ENCODE measurements at places on chromosomes 16 and 17. TPM values are rescaled to one million over a fixed set of nuclear protein-coding genes. Genes with fewer than 3 reads are reported as not detected.

GRCh38 chr16:79264237-79265109, 336.1 kb downstream of the MAF start:
- H3K36me3 ChIP-seq, result no peaks in the 10 kb centered on the region
- no peak overlapping the region for H3K4me3 ChIP-seq
- peaks cover 6% of the 10 kb centered on the region for H3K4me1 ChIP-seq
- H3K27me3 ChIP-seq, result no peaks in the 10 kb centered on the region

- H3K4me1 ChIP-seq, result peaks cover 4% of the 10 kb centered on the region
- H3K36me3 ChIP-seq, result no peaks in the 10 kb centered on the region
- no peaks in the 10 kb centered on the region for H3K27me3 ChIP-seq
- H3K4me3 ChIP-seq, result no peak overlapping the region
- peak; percentile 66 for DNase-seq
These were observed 28.4 kb upstream of the EMP2 start for GRCh38 chr16:10608687-10609401.

DNA sequence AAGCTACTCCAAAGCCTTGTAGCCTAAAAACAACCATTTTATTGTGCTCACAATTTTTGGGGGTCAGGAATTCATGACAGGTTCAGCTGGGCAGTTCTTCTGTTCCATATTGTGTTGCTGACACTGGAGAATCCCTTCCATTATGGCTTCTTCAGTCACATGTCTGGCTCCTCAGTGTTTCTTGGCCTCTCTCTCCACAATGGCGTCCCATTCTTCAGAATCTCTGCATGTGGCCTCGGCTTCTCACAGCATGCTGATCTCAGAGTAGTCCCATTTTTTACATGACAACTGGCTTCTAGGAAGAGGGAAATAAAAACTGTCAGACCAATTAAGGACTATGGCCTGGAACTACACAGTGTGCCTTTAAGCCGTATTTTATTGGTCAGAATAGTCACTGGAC, 49.7 kb downstream of the NF1 start:
- H3K27ac ChIP-seq, result no peak overlapping the region
- H3K36me3 ChIP-seq, result no peaks in the 10 kb centered on the region
- H3K27me3 ChIP-seq, result no peaks in the 10 kb centered on the region
- no peak overlapping the region for H3K4me3 ChIP-seq
- H3K4me1 ChIP-seq, result no peaks in the 10 kb centered on the region

DNA sequence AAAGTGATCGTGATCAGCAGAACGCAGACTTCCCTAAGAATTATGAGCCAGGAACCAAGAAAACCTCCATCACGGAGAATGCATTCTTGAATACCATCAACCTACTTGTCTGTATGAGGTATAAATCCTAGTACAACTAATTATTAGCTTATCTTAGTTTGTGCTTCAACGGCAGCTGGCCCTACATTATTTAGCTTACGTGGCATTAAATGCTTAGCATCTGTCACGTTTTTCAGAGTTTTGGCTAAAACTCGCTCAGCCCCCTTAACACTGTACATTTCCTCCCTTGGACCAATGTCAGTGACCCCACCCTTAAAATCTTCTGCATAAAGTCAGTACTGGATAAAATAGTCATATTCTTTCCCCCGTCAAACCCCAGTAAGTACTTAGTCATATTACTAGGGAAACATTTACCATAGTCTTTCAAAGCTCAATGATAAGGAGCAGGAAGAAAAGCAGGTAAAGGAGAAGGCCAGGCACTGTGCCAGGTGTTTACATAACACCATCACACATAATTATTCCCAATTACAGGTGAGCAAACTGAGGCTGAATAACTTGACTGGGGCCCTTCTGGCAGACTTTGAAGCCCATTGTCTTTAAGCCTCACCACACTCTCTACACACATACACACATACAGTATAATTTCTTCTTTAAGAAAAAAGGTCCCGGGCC, 16.6 kb upstream of the TXNDC11 start:
- peaks cover 94% of the 10 kb centered on the region for H3K36me3 ChIP-seq
- peaks cover 17% of the 10 kb centered on the region for H3K4me1 ChIP-seq
- no peak overlapping the region for H3K27ac ChIP-seq
- DNase-seq, result no peak
- H3K4me3 ChIP-seq, result no peak overlapping the region

- H3K27me3 ChIP-seq, result no peaks in the 10 kb centered on the region
- no peak for DNase-seq
- no peak overlapping the region for H3K4me3 ChIP-seq
These were observed 1.9 kb downstream of the PRRT2 start for GRCh38 chr16:29813644-29814562.

- H3K27me3 ChIP-seq, result no peaks in the 10 kb centered on the region
- peaks cover 26% of the 10 kb centered on the region for H3K4me1 ChIP-seq
- H3K36me3 ChIP-seq, result no peaks in the 10 kb centered on the region
- no peak overlapping the region for H3K4me3 ChIP-seq
- no peak for DNase-seq
These were observed 21.5 kb downstream of the SMTNL2 start for GRCh38 chr17:4605826-4606225.

The TTYH2 gene
- total RNA-seq, result 7.4 TPM

DNA sequence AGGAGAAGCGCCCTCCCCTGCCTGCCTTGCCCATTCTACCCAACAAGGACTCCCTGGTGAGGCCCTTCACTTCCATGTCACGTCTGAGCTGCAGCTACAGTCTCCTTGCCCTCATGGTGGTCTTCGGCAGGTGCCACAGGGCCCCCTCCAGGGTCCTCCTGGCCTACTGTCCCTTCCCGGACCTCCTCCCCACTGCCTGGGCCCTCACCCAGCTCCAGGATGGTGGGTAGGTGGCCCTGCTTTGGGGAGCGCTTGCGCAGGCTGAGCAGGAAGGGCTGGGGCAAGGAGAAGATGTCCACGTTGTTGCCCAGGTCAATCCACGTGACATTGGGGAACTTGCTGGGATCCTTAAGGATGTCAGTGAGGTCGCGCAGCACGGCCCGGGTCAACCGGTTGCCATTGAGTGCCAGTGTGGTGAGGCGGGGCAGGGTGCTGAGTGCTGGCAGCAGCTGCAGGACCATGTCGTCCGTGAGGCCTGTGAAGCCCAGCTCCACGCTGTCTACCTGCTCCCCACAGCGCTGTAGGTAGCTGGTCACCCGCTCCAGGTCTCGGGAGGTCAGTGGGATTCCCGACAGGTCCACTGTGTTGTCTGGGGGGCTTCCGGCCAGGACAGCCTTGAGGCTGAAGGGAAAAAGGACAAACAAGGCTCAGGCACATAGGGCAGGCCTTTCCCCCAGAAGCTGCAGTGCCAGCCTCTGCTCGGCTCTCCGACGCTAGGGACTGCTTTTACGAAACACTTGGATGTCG, 28.3 kb downstream of the TRPV2 start:
- H3K27me3 ChIP-seq, result no peaks in the 10 kb centered on the region
- H3K4me1 ChIP-seq, result peaks cover 31% of the 10 kb centered on the region
- H3K27ac ChIP-seq, result no peak overlapping the region
- peaks cover 73% of the 10 kb centered on the region for H3K36me3 ChIP-seq
- DNase-seq, result no peak
- H3K4me3 ChIP-seq, result no peak overlapping the region

The TRAP1 gene
- 67.0 TPM for total RNA-seq

The FA2H gene
- 2.1 TPM for total RNA-seq

- H3K4me1 ChIP-seq, result no peaks in the 10 kb centered on the region
- DNase-seq, result no peak
- H3K27me3 ChIP-seq, result no peaks in the 10 kb centered on the region
- H3K4me3 ChIP-seq, result no peak overlapping the region
- H3K27ac ChIP-seq, result no peak overlapping the region
- peaks cover 100% of the 10 kb centered on the region for H3K36me3 ChIP-seq
These were observed 18.6 kb downstream of the SETD6 start for GRCh38 chr16:58533751-58534470.

DNA sequence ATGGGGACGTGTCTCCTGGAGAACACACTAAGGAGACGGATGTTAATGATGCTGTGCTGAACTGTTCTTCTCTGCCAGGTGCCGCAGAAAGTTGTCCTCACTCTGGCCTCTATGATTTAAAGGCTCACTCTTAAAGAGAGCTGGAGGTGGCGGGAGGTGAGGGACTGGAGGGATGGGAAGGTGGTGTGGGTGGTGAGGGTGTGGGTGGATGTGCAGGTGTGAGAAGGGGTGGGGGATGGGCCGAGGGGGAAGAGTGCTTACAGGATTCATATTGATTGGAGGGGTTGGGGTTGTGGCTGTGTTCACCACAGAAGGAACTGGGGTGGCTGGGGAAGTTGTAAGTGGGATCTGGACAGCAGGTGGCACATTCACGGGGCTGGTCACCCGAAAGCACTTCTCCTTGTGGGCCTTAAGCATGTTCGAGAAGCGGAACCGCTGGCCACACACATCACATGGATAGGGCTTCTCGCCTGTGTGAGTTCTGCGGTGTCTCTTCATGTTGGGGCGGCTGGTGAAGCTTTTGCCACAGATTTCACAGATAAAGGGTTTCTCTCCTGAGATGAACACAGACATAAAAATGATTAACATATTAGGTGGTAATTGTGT, 63.6 kb downstream of the ZNF652 start:
- H3K27me3 ChIP-seq, result no peaks in the 10 kb centered on the region
- H3K36me3 ChIP-seq, result peaks cover 23% of the 10 kb centered on the region
- no peak overlapping the region for H3K4me3 ChIP-seq
- H3K4me1 ChIP-seq, result no peaks in the 10 kb centered on the region

DNA sequence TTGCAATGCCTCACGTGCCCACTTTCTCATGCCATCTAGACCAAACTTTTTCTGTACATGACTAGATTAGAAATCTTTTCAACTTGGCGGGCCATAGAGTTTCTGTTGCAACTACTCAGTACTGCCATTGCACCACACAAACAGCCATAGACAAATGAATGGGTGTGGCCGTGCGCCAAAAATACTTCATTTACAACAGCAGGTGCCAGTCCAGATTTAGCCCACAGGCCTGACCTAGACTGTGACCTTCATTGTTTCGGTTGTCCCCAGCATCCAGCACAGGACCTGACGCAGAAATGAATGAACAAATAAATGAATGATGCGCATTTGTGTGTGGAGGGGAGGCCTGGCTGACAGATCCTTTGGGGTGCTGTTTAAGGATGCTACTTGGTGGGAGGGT, 14.3 kb upstream of the PDK2 start:
- H3K36me3 ChIP-seq, result peaks cover 80% of the 10 kb centered on the region
- DNase-seq, result no peak
- H3K27ac ChIP-seq, result no peak overlapping the region

The CCL7 gene
- total RNA-seq, result not detected

DNA sequence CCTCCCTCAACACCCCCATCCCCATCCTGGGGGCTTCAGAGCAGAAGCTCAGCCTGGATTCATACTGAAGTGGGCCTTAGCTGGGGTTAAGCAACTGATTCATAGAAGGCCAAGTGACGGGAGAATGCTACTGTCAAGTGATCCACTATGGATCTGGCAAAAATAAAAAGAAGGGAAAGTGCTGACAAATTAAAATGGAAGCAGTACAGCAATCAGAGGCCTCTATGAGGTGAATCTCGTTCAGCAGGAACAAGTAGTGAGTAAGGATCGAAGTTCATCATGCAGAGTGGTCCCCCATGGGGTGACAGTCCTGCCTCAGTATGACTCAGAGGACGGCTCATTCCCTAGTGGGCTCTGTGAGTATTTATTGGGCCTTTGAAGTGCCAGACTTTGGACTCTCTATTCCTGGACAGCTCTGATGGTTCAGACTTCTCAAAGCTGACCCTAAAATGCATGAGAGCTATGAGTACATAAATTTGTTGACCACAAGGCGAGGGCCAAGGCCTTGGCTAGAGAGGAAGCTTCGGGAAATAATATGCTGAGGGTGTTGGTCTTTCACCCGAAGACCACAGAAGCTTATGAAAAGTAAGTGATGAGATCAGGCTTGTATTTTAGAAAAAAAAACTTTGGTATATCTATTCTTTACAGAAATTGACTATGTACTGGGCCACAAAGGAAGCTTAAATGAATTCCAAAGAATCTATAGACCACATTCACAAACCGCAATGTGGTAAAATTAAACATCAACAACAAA, 5.3 kb upstream of the NSMCE1 start:
- no peaks in the 10 kb centered on the region for H3K27me3 ChIP-seq
- DNase-seq, result no peak
- H3K36me3 ChIP-seq, result no peaks in the 10 kb centered on the region
- H3K4me1 ChIP-seq, result peaks cover 6% of the 10 kb centered on the region
- no peak overlapping the region for H3K4me3 ChIP-seq

DNA sequence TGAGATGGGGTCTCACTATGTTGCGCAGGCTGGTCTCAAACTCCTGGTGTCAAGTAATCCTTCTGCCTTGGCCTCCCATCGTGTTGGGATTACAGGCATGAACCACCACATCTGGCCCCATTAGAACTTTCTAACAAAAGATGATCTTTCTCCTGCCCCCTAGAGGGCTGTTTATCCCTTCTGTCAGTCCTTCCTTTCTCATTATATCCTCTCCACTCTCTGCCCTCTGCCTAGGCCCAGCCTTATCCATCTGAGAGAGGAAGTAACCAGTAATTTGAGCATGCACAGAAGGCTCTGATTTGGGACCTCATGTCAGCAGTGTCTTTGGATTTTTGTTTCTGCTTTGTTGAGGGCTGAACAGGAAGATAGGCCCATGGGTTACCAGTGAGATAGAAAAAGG, 4.4 kb upstream of the DHX40 start:
- no peak for DNase-seq
- H3K27me3 ChIP-seq, result no peaks in the 10 kb centered on the region
- H3K4me1 ChIP-seq, result peaks cover under 1% of the 10 kb centered on the region
- no peaks in the 10 kb centered on the region for H3K36me3 ChIP-seq

The CCL1 gene
- not detected for total RNA-seq

- H3K27ac ChIP-seq, result no peak overlapping the region
- no peak overlapping the region for H3K4me3 ChIP-seq
- no peak for DNase-seq
- peaks cover 57% of the 10 kb centered on the region for H3K36me3 ChIP-seq
These were observed 26.9 kb upstream of the LGALS9 start for GRCh38 chr17:27603880-27604794.

DNA sequence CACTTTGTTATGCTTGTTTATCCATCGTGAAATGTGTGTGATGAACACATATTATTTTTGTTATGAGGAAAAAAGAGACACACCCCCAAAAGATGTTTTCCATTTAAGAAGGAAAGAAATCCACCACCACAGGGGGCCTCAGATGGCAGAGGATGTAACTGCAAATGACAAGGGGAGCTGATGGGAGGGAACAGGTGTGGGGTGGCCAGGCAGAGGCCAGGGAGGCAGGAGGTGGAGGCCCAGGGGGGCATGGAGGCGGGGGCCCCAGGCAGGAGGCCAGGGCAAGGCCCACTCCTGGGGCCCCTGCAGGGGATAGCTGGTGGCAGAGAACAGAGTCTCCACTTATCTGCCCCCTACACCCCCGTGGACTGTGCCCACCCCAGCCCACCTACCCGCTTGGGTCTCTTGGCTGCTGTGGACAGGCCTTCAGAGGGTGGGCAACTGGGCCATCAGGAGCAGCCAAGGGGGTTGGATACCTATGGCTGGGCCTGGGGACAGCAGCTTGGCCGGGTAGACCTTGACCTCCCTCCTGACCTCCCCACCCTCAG, 28.0 kb downstream of the PPL start:
- no peak overlapping the region for H3K27ac ChIP-seq
- no peak overlapping the region for H3K4me3 ChIP-seq
- no peaks in the 10 kb centered on the region for H3K4me1 ChIP-seq
- no peak for DNase-seq
- no peaks in the 10 kb centered on the region for H3K27me3 ChIP-seq
- no peaks in the 10 kb centered on the region for H3K36me3 ChIP-seq

The SLC47A2 gene
- total RNA-seq, result not detected

- H3K27me3 ChIP-seq, result no peaks in the 10 kb centered on the region
- no peak overlapping the region for H3K27ac ChIP-seq
- no peaks in the 10 kb centered on the region for H3K4me1 ChIP-seq
These were observed 27.1 kb downstream of the SLC13A5 start for GRCh38 chr17:6686026-6686425.

- H3K4me1 ChIP-seq, result peaks cover 18% of the 10 kb centered on the region
- H3K27ac ChIP-seq, result no peak overlapping the region
- no peak for DNase-seq
- no peaks in the 10 kb centered on the region for H3K36me3 ChIP-seq
These were observed 60.1 kb upstream of the MRTFB start for GRCh38 chr16:14011001-14011400.

The TMEM88 gene
- 10.7 TPM for total RNA-seq

GRCh38 chr17:74527081-74527480, 4.2 kb downstream of the CD300LB start:
- H3K27me3 ChIP-seq, result no peaks in the 10 kb centered on the region
- H3K4me3 ChIP-seq, result no peak overlapping the region

All from upper lobe of right lung (tissue), 1 donor.